ENCODE measurements at places on chromosomes 7 and 10.

GRCh38 chr7:28733035-28733434, 225.1 kb downstream of the TRIL start:
- DNase-seq = no peak

- DNase-seq = no peak
Observed at GRCh38 chr7:56493196-56493595, 377.0 kb upstream of the NUPR2 start.

- DNase-seq = no peak
Observed at GRCh38 chr10:84537447-84537931, 209.1 kb downstream of the CCSER2 start.

GRCh38 chr10:117322260-117322659, 53.0 kb downstream of the PDZD8 start:
- no peak for DNase-seq

GRCh38 chr10:84822931-84823630, 494.7 kb downstream of the CCSER2 start:
- DNase-seq = no peak

GRCh38 chr7:111393011-111393754, 169.1 kb downstream of the IMMP2L start:
- no peak for DNase-seq

Measured in left renal pelvis (tissue), 4 donors.